ENCODE measurements at places on chromosomes 6 and 20. TPM values are rescaled to one million over a fixed set of nuclear protein-coding genes. Genes with fewer than 3 reads are reported as not detected.

GRCh38 chr20:16445482-16445881 lies 127.8 kb downstream of the KIF16B start:
- no peak for DNase-seq

- DNase-seq = peak; percentile 62
Observed at GRCh38 chr6:13486679-13487121, 700 bp downstream of the GFOD1 start.

DNA sequence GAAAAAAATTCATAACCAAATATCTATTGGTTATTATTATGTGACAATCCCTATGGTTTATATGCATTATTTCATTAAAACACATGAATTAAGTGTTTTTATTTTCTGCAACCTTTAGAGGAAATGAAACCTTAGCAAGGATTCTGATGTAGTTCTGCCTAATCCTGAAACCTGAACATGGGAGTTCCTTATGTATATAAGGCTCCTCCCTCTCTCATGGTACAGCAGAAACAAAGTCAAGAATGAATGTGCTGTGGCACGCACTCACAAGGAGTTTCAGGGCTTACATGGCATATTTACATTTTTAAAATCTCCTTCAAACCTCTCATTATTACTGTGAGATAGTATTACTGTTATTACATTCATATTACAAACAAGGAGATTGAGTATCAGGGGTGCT lies 426.4 kb upstream of the CITED2 start:
- no peak for DNase-seq

GRCh38 chr6:95366414-95366813 lies 210.9 kb upstream of the MANEA start:
- DNase-seq = no peak

GRCh38 chr6:124927806-124928205 lies 34.4 kb upstream of the RNF217 start:
- no peak for DNase-seq

GRCh38 chr6:26322645-26323482 lies 42.1 kb upstream of the BTN3A2 start:
- DNase-seq = peak; percentile 54

Gene VAPB
- 31.3 TPM for total RNA-seq

Gene PNLDC1
- total RNA-seq = 0.25 TPM
